ENCODE measurements at places on chromosomes 3 and 15.

- no peak for DNase-seq
These were observed 753.9 kb downstream of the TUSC7 start for GRCh38 chr3:117463276-117464115.

GRCh38 chr3:105800320-105800719 lies 68.5 kb downstream of the CBLB start:
- DNase-seq: no peak

- DNase-seq: no peak
These were observed 46.8 kb downstream of the MYO5A start for GRCh38 chr15:52481915-52482314.

DNA sequence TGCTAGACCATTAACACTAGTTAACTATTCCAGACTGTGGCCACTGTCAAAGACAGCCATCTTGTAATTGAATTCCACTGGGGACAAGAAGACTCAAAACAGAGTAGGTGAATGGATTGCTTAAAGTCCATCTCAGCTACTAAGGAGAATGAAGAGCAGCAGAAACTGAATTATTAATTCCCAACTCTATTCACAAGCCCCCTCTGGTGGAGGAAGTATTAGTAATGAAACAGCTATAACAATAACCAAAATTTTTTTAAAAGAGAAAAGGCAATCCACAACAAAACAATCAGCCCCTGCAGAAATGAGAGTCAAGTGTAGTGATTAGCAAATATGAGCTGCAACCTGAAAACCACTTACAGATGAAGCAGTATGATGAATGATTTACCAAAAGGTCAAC lies 302.8 kb downstream of the FHIT start:
- peak; percentile 15 for DNase-seq

DNA sequence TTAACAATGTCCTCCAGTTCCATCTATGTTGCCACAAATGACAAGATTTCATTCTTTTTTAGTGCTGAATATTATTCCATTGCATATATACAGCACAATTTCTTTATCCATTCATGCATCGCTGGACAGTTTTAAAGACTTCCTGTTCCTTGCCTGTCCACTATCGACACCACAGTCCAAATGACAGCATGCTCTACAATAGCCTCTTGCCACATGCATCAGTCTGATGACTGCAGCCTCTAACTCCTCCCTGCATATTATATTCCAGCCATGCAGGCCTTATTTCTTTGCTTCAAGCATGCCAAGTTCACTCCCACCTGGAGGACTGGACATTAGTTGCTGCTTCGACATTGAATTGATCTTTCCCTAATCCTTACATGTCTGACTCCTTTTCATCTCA lies 306.2 kb downstream of the FOXP1 start:
- no peak for DNase-seq

DNA sequence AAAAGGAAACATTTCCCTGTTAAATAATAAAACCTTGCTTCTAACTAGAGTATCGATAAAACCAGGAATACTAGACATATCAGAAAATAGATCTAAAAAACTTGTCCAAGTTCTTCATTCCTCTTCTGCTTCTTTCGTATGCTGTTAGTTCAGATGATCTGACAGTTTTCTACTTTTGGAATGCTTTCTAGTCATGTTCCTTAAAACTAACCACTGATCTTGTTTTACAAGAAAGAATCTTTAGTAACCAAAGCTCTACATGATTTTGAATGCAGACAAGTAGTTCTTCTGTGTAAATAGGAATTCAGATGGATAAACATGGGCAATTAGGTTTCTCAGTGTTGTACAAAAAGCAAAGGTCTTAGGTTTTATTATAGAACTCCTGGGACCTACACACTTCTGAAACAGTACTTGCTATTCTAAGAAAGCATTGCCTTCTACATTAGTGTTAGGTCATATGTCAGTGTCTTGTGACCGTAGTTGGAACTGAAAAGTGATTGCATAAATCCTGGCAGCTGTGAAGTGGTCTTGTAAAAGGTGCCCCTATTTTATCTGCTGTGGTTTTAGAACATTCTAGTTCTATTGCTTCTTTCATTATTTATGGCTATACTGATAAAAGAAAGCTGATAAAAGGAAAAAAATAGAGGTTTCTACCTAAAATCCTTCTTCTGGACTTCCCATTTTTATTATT lies 40.7 kb downstream of the SNRK start:
- no peak for DNase-seq

DNA sequence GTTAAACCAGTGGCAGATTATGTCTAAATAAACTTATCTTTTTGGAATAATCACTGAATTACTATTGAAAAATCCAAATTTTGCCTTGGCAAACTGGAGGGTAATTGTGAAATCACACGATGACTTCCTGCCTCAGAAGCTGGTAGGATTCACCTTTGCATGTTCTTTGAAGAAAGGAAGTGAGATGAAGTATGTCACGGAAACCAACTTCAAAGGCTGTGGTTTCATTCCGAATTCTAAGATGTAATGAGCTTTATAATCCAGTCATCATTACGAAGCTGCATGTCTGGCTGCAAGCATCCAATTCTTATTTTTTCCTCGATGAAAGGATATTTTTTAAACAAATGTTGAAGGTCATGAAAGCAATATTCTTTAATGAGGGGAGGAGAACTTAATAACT lies 15.0 kb upstream of the ZBED2 start:
- DNase-seq: no peak

DNA sequence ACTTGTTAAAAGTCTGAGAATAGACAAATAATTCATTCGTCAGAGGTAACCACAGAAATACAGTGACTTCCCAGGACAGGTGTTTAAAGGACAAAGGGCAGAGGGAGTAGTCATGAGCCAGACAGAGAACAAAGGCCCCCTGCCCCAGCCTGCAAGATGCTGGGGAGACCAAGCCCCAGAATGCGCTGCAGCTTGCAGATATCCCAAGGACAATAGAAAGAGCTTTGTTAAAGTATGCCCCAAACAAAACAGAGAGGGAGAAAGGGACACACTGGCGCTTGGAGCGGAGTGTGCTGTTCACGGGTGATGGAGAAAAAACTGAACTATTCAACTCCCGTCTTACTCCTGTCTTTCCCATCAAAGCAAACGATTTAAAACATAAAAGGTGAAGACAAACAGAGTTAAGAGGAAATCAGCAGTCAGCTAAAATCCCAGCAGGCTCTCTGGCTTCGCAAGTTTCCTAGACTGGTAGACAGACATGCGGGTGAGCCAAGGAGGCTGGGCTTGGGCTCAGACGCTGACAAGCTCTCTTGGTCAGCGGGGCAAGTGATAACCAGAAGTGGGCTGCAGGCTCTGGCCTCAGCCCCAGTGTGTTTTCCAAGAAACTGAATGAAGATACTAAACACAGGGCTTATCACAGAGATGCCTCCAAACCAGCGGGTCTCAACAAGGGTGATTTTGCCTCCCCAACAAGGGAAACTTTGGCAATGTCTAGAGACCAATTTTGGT lies 130.1 kb downstream of the UACA start:
- no peak for DNase-seq

DNA sequence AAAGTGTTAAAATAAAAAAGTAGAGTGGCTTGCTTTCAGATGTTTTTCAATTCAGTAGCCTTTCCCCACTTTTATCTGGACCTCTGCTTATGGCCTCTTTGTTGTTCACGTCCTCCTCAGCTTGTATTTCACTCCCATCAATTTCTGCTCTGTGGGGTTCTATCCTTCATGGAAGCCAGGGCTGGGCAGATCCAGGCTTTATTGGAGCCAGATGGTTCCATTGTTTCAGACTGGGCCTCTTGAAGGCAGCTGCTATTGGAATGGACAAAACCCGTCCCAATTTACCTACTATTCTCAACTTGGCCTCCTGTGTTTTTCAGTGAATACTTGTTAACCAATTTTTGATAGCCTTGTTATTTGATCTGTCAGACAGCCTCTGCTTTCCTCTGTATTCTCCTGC lies 10.9 kb upstream of the AADACL2 start:
- no peak for DNase-seq

GRCh38 chr15:98943601-98944151 lies 63.9 kb downstream of the PGPEP1L start:
- DNase-seq: no peak

DNA sequence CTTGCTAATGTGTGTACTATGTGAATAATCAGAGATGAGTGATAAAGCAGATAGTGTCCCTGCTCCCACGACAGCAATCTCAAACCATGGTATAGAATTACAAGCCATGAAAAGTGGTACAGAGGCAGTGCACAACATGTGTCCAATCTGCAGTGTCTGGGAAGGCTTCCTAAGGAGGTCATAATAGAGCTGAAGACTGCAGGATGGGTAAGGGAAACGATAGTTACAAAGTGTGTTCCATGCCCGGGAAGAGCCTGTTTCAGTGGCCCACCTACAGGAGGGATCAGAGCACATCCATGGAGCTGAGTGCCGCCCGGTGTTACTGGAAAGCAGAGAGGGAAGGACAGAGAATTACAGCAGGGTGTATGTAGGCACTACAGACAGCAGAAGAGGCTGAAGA lies 48.9 kb downstream of the PAK2 start:
- no peak for DNase-seq

DNA sequence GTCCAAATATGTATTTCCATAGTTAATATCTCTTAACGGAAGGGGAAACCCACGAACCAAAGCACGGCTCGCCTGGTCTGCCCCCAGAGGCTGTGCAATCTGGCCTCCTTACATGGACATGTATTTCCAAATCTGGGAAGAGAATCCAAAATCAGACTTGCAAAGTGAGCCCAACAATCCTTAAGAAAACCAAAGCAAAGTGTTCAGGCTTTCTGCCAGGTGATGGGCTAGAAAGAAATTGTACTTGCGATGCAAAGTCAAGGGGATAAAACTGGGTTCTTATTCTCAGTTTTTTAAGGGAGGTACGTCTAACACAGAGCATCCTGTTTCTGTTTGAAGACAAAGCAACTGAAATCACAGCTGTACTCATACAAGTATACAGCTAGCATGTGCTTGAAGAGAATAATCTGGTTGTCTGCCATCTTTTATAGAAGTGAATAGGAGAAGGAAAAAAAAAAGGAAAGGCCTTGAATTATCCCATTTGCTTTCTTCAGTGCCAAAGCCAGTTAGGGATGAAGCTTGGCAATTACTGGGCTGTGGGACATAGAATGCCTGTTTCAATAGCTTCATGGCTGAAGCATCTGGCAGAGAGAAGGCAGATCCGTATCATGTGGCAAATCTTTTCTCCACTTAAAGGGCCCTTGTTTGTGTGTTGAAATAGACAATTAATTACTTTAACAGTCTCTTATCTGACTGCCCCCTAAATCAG lies 48.4 kb downstream of the LRIG1 start:
- DNase-seq: no peak

DNA sequence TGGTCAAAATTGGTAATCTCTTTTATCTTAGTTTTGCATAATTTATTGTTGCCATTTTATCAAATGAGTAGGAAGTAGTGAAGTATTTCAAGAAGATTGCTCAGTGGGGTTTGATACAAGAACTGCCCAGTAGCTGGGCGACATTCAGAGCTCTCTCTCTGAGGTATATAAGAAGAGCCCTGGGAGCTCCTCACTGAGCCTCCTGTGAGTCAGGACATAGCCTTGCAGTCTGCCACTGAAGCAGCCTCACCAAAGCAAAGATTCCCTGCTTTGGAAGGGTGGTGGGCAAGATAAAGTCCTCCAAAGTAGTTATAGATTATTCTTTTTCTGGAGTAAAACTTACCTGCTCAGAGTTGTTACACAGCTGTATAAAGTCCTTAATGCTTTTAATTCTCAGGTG lies 26.1 kb downstream of the SKIL start:
- DNase-seq: no peak

DNA sequence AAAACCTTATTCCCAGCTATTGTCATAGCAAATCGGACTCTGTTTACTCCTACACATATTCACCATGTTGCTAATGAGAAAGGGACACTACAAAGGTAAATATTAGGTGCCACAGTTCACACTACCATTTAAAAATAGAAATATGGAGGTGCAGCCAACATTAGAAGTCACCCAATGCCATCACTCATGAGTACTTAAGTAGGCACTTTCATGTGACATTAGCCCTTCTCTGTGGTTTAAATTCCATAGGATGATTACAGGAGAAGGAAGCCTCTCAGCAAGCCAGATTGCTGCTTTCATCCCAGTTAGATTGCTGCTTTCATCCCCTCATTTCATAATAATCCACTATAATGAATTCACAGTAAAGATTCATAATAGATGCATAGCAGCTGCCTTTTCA lies 376.8 kb upstream of the ALCAM start:
- no peak for DNase-seq

DNA sequence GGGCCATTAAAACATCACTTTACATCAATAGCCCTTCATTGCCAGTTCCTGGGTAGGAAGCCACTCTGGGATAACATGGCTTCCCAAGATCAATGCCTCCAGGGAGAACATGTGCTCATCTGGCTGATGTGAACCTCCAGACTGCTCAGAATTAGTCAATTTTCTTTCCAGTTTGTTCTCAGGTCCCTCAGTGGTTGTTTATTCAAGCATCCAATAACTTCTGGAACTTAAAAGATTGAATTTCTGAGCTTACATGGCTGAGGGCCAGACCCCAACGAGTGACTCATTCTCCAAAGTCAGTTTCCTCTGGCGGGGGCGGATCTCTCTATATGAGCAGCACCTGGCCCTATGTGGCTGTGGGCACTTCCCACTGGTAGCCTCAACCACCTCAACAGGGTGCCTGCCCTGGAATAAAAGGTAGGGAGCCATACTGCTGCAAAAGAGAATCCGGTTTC lies 34.0 kb downstream of the LYZL4 start:
- no peak for DNase-seq

DNA sequence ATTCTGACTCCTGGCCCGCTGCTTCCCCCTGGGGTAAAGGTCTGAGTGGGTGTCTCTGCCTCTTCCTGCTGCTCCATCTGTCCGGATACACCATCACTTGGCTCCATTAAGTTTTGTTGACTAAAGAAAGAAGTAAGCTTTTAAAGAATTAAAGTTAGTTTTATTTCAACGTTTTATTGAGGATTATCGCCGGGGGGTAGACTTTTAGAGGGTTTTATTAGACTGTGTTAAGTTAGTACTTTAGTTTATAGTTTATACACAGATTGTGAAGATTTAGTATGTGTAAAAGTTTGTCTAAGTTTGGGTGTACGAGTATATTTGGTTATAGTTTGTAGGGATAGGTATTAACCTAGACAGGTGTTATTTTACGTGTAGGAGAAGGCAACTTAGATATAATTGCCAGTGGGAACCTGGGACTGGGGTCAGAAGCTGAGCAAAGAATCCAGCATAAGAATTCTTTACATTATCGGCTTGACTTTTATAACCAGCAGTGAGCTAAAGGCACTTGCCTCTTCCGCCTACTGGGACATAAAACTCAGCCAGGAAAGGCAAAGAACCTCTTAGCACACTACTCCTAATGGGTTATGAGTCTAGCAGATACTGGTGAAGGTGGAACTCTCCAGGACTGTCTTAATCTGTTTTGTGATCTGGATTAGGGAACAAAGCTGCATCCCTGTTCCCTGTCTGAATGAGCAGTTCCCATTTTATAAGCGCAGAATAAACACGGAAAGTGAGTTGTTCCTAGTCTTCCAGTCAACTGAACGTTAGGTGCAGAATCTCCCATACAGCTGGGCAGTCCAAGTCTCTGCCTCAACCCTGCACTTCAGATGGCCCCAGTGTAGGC lies 131.3 kb downstream of the FAM43A start:
- no peak for DNase-seq

- DNase-seq: no peak
These were observed 4.6 kb downstream of the FGD5 start for GRCh38 chr3:14823393-14823792.
